ENCODE measurements at places on chromosomes 1 and 21.

- no peak for DNase-seq
Observed at GRCh38 chr1:218211241-218211640, 73.9 kb upstream of the RRP15 start.

DNA sequence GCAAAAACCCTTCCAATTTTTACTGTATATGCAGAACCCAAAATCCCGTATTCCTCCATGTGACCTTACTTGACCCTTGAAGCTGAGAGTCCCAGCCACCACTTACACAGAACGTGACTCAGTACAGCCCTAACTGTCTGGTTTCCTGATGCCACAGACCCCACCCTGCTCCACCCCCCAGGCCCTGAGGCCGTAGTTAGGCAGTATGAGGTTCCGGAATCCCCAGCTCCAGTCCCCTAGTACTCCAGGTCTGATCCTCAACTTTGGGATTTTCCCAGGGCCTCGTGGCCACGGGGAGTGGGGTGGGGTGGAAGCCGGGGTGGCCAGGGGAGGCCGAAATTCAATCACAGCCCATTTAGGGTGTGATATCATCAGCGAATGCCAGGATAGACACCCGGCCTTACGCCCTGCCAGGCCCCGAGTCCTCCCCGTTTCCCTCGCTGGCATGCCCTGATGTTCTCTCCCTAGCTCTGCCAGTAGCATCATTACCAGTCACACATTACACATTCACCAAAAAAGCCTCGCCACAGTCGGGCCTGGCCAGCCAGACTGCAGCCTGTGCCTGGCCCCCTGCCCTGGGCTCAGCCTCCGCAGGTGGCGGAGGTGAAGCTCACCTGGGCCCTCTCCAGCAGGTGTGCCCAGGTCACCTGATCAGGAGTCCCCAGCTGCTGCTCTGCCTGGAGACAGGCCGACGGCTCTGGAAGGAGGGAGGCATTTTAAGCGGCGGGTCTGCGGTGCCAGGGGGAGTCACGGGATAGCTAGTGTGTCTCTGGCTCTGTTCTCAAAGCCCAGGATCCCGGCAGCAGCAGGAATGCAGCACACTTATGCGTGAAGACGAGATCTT lies 70.8 kb downstream of the SCCPDH start:
- DNase-seq: no peak

DNA sequence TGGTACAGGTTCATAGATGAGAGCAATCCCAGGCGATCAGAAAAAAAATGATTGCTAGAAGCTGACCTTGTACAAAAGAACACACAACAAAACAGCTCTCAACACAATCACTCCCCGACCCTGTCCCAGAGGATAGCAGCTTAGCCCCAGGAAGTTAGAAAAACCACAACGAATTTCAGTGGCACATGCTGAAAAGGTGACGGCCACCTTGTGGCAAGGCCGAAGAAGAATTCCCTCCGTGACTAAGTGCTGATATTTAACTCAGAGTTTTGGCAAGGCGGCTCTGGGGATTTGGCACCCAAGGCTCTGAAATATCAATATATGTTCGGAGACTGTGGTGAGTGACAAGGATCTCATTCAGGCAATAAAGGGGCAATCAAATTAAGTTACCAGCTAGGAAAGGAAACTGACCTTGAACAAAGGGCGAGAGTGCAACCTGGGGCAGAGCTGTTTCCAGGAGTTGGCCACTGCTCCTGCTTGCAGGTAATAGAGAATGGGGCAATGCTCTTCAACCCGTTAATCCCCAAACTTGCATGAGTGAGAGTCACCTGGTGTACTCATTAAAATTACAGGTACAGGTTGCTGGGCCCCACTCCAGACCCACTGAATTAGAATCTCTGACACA lies 96.2 kb downstream of the BEND5 start:
- DNase-seq: no peak

- no peak for DNase-seq
Observed at GRCh38 chr1:160577671-160578070, 1.6 kb downstream of the CD84 start.

DNA sequence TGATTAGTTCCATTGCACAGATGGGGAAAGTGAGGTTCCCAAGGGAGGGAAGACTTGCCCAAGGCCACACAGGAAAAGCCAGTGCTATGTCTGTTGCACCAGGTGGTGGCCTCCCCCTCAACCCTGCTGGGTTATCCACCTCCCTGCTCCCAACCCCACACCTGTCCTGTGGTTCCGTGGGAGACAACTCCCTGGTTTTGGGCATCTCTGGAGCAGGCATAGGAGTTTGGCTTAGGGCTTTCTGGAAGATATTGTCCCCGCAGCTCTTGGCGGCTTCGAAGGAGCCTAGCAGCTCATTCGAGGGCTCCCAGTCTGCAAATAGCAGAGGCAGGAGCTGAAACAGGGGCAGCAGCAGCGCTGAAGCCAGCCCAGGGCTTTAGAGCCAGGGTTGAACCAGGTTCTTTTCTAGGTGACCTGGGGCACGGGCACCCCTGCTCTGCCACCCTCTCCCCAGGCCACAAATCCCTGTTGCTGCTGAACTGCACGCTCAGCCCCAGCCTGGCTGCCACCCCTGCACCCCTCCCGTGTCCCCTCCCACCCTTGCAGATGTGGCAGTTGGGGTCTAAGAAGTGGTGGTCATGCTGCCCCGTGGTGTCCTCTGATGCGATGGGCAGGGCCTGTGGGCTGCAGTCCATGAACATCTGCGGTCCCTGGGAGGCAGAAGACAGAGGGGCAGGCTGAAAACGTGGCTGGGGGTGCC lies 22.1 kb downstream of the SPOCD1 start:
- DNase-seq: no peak

DNA sequence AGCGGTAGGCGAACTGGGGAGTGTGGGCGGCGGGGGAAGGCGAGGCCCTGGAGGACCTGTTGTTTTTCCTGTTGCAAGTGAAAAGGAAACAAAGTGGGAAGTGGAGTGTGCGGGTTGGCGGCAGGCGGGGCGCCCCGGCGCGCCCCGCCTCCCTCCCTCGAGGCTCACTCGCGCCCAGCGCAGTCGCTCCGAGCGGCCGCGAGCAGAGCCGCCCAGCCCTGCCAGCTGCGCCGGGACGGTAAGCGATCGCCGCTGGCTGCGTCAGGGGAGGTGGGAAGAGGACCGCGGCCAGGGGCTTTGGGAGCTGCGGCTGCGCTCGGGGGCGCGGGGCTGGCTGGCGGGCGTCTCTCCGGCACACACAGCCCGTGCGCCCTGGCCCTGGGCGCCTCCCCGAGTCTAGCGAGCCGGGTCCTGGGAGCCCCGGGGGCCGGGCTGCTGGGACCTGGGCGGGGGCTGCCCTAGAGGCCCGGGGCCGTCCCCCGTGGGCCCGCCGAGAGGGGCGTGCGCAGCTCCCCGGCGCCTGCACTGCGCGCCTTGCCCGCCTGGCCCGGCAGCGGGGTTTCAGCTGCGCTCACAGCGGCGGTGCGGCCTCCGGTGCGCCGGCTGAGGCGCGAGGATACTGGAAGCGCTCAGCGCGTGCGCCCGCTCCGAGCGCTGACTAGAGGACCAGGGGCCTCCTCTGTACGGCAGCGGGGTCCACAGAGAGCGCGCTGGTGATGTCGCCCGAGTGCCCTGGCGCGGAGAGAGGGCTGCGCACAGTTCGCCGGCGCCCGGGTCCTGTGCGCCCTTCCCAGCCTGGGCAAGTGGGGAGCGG lies at the start of gene PIK3CD:
PIK3CD (plus strand) TSS at position 167 of the 814 bp plus-strand sequence. CDS start 58,725 bp downstream, outside the sequence.
- DNase-seq: no peak

- DNase-seq: no peak
Observed at GRCh38 chr21:38712071-38712470, 93.7 kb upstream of the ETS2 start.

GRCh38 chr1:175784831-175785230 lies 41.4 kb upstream of the TNR start:
- no peak for DNase-seq

DNA sequence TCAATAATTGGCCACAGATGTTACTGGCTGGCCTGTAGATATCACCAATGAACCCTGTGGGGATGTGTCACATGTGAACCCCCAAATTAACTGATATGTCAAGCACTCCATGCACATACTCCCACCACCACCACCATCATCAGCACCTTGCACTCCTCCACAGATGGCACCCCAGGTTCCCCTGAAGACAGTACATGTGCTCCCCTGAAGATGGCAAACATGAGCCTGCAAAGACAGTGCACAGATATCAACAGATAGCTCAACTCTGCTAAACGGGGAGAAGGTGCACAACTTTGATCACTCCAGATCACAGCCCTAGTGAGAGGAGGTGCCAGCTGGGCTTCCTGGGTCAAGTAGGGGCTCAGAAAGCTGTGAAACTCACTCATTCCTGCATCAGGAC lies 74.4 kb downstream of the CLCA4 start:
- no peak for DNase-seq

GRCh38 chr1:209456878-209457277 lies 126.6 kb upstream of the CAMK1G start:
- no peak for DNase-seq

DNA sequence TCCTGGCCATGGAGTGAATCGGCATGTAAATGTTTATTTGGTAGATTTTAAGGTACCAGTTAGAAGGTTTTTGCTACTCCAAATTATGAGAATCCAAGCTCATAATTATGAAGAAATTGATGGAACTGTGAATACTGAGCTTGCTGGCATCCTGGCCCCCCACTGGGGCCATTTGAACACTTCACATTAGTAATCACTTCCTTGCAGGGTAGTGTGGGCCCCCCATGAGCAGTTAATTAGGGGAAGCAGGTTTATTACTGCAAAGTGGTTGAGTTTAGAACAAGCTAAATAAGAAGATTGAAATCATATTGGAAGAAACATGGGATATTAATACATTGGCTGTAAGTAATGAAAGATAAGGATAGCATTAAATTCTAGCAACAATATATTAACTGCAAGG lies 86.7 kb downstream of the S1PR1 start:
- no peak for DNase-seq

DNA sequence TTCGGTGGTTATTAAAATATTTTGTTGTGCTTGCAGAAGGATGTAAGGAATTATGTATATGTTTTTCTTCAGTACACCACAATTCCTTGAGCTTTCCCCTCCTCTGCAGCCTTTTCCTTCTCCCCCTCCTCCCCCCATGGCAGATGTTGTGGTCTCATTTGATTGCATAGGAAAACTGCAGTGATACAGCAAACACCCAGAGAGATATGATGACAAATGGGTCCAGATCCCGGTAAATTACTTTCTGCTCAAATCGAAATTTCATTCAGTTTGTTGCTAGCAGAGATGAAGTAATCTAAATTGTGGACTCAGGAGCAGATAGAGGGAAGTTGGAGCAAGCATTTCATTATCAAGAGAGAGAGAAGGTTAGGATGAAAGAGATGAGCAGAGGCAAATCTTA lies 9.9 kb downstream of the LMO4 start:
- no peak for DNase-seq

DNA sequence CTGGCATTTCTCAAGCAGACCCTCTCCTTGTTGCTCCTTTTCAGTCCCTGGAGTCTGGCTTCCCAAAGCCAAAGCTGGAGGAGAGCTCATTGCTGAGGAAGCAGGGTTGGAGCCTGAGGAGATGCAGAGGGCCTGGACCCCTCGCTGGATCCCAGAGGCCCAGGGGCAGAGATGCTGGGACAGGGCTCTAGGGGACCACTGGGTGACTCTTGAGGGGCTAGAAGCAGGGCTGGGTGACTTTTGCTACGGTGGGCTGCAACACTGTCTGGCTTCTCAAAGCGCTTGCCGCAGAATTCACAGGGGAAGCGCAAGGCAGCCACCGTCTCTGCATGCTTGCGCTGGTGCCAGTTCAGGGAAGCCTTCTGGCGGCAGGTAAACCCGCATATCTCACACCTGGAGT lies 8.8 kb downstream of the ZNF692 start:
- no peak for DNase-seq

DNA sequence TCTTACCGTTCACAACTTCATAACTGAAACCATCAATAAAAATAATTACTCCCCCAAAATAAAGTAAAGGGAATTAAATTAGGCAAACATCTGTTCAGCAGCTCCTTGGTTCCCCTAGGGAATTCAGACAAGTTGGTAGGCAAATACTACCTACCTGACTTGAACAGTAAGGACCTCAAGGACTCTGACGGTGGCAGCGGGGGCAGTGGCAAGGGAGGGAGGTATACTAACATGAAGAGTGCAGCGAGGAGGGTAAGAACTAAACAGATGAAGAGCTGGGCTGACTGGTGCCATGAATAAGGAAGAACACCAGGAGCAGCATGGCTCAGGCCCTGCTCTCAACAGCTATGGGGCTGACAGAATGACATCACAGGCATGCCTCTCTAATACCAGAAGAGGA lies 33.1 kb downstream of the MTOR start:
- DNase-seq: no peak

Data from anterior cingulate cortex (tissue), 58 donors.